T1000 (cell line): ENCODE measurements at places on chromosomes 2 and 18.
A peak's percentile ranks its signal among the peaks of the same experiment; 100 is the strongest.

- no peak for DNase-seq
Observed at GRCh38 chr2:98637401-98638147, 29.2 kb downstream of the UNC50 start.

- DNase-seq = no peak
Observed at GRCh38 chr2:176891857-176892256, 320.7 kb upstream of the HNRNPA3 start.

GRCh38 chr18:13260197-13260934 lies 41.8 kb downstream of the LDLRAD4 start:
- DNase-seq = no peak

- no peak for DNase-seq
Observed at GRCh38 chr2:144510294-144510991, 9.5 kb downstream of the ZEB2 start.

GRCh38 chr2:84393829-84394228 lies 65.3 kb downstream of the SUCLG1 start:
- no peak for DNase-seq

DNA sequence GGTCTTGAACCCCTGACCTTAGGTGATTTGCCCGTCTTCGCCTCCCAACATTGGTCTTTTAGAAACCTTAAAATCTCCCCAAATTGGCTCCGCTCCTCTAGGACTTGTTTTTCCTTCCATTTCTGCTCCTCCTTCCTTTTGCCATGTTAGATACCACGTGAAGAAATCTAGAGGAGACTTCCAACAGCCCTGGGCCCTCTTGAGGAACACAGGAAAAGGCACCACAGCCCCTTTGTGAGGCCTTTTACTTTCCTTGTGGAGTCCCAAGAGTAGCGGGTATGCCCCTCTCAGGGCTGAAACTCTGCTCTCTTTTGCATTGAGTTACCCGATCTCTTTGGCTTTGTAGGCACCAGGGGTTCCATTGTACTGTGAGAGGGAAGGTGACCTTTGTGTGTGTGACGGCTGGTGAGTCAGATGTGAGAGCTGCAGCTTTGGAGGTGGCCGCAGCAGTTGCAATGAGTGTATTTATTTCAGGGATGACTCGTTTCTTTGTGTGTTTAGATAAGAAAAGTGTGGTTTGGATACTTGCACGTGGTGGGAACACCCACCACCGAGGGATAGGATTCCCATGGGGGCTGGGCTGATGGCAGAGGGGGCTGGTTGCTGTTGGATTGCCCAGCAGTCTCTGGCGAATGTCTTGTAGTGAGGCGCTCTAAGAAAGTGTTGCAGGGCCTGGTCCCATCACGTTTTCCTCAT lies 218.4 kb upstream of the HS6ST1 start:
- DNase-seq = peak; percentile 63

- peak; percentile 69 for DNase-seq
Observed at GRCh38 chr2:175004980-175005732, at the start of gene CHN1. Gene CHN1 (minus strand): TSS chr2:175005381. CDS start chr2:175004912, 469 bp downstream.

GRCh38 chr2:63408530-63408929 lies 179.7 kb downstream of the WDPCP start:
- DNase-seq = no peak

GRCh38 chr2:238654479-238655197 lies 193.2 kb upstream of the TWIST2 start:
- DNase-seq = no peak

DNA sequence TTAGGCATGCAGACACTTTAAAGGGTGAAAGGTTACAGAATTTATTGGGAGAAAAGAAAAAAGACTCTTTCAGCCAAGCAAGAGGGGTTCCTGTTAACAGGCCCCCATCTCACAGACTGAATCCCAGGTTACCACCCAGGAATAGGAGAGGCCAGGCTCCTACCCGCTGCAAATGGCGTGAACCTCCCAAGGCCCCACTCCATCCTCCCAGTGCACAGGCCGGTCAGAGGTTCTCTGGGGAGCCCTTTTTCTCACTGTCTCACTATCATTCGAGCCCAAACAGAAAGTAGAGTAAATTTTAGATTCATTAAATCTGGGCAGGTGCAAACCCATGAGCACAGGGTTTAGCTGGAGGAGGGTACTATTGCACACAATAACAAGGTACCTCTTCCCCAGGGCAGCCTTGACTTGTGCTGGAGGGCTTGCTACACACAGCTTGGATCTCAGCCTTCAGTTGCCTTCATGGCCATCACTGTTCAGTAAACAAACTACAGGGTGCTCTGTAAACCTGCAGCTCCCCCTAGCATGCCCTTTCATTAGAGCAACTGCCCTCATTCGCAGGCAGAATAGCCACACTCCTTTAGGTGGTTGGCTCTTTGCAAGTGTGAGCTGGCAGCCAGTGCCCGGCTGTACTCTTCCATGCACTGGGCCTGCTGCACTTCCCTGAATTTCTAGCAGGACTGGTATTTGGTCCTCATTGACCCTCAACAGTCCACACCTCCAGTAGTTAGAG lies 7.3 kb upstream of the PLEK start:
- DNase-seq = peak; percentile 18

- no peak for DNase-seq
Observed at GRCh38 chr18:48589797-48590519, 51.1 kb downstream of the CTIF start.

- DNase-seq = no peak
Observed at GRCh38 chr18:77405096-77405495, 155.4 kb downstream of the GALR1 start.
